Psoas muscle (tissue), 8 donors: ENCODE measurements at places on chromosomes 13 and 19. TPM values are rescaled to one million over a fixed set of nuclear protein-coding genes. Genes with fewer than 3 reads are reported as not detected.
A peak's percentile ranks its signal among the peaks of the same experiment; 100 is the strongest.

- DNase-seq = no peak
These were observed 91.2 kb downstream of the KCTD15 start for GRCh38 chr19:33887891-33888290.

ZNF418 gene
- total RNA-seq = 3.1 TPM

DNA sequence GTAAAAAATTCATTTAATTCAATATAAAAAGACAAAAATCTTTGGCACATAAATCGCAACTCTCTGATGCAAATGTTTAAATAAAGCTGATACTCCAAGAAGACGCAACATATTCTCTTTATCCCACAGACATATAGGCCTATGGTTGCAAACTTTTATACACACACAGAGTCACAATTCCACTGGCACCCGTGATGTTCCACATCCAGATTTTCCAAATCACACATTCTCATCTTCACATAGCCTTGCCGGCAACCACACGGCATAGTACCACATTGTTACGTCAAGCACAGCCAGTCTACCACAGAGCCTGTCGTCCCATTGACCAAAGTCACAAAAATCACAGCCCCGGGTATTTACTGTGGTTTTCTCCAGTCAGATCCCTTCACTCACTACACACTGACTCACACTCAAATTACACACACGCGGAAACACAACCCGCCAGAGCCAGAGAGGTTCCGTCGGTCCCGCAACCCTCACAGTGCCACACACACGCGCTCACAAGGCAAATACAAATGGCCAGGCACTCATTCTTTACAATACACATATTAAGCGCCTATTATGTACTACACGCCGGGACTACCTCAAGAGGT lies 546 bp upstream of the ZNF546 start:
- no peak for DNase-seq

- DNase-seq = peak; percentile 55
These were observed 2.7 kb downstream of the VSTM2B start for GRCh38 chr19:29528350-29528945.

CGB3 gene
- not detected for total RNA-seq

IGSF23 gene
- total RNA-seq = not detected

ADAT3 gene
- total RNA-seq = 1.6 TPM
